Endothelial cell (in vitro differentiated cells): ENCODE measurements at places on chromosomes 16 and 17. TPM values are rescaled to one million over a fixed set of nuclear protein-coding genes. Genes with fewer than 3 reads are reported as not detected.

DNA sequence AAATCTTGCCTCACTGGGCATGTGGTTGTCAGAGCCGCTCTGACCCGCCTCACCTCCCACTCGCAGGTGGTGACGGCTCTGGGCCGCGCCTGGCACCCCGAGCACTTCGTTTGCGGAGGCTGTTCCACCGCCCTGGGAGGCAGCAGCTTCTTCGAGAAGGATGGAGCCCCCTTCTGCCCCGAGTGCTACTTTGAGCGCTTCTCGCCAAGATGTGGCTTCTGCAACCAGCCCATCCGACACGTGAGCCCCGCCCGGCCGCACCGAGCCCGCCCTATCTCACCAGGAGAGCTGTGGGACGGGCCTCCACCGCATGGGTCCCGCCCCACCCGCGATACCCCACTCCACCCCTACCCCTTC is 4.0 kb downstream of the TGFB1I1 start:
- H3K36me3 ChIP-seq: peaks cover 20% of the 10 kb centered on the region
- peak overlapping the region; percentile 82 for H3K4me3 ChIP-seq
- no peak for DNase-seq

GRCh38 chr17:45936610-45937009 is 42.3 kb downstream of the MAPT start:
- H3K4me3 ChIP-seq: no peak overlapping the region
- no peaks in the 10 kb centered on the region for H3K27me3 ChIP-seq
- H3K36me3 ChIP-seq: no peaks in the 10 kb centered on the region
- peaks cover 1% of the 10 kb centered on the region for H3K4me1 ChIP-seq

GRCh38 chr16:89581045-89581695 is 5.6 kb downstream of the CPNE7 start:
- H3K27me3 ChIP-seq: peaks cover 4% of the 10 kb centered on the region
- H3K36me3 ChIP-seq: no peaks in the 10 kb centered on the region
- H3K4me1 ChIP-seq: no peaks in the 10 kb centered on the region
- no peak overlapping the region for H3K27ac ChIP-seq
- H3K4me3 ChIP-seq: no peak overlapping the region

- peak overlapping the region; percentile 87 for H3K4me3 ChIP-seq
- peaks cover 12% of the 10 kb centered on the region for H3K27me3 ChIP-seq
- DNase-seq: no peak
- H3K4me1 ChIP-seq: peaks cover 48% of the 10 kb centered on the region
- peak overlapping the region; percentile 22 for H3K27ac ChIP-seq
Observed at GRCh38 chr17:38746004-38746848, 1.9 kb downstream of the PCGF2 start.

DNA sequence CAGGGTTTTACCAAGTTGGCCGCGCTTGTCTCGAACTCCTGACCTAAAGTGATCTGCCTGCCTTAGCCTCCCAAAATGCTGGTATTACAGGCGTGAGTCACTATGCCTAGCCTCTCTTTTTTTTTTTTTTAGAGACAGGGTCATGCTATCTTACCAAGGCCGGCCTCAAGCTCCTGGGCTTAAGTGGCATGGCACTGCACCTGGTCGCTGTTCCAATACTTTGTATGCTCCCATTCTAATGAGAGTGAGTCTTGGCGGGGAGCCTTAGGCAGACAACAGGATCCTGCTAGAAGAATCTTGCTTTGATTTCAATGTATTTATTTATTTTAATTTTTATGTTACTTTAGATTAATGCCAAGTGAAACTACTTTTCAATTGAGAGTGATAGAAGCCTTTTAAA is 21.9 kb downstream of the TOM1L2 start:
- H3K4me3 ChIP-seq: no peak overlapping the region
- H3K27me3 ChIP-seq: peaks cover 6% of the 10 kb centered on the region
- H3K4me1 ChIP-seq: peaks cover 3% of the 10 kb centered on the region
- no peak for DNase-seq

DNA sequence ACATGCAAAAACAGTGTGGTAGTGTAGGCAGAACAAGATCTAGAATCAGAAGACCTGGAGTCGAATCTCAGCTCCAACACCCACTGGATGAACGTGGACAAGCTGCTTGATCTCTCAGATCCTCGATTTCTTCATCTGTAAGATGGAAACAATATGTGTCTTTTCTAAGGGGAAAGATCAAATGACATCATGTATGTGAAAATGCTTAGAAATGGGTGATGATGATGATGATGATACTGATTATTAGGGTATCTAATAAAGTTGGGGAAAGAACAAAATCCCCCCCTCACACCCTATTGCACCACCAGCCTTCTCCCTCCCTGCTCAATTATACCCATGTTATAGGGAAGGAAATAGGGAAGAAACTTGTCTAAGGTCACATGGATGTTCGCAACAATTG is 10.9 kb downstream of the DYNLL2 start:
- H3K4me1 ChIP-seq: no peaks in the 10 kb centered on the region
- peaks cover 30% of the 10 kb centered on the region for H3K36me3 ChIP-seq
- DNase-seq: no peak
- H3K27me3 ChIP-seq: peaks cover 2% of the 10 kb centered on the region

DNA sequence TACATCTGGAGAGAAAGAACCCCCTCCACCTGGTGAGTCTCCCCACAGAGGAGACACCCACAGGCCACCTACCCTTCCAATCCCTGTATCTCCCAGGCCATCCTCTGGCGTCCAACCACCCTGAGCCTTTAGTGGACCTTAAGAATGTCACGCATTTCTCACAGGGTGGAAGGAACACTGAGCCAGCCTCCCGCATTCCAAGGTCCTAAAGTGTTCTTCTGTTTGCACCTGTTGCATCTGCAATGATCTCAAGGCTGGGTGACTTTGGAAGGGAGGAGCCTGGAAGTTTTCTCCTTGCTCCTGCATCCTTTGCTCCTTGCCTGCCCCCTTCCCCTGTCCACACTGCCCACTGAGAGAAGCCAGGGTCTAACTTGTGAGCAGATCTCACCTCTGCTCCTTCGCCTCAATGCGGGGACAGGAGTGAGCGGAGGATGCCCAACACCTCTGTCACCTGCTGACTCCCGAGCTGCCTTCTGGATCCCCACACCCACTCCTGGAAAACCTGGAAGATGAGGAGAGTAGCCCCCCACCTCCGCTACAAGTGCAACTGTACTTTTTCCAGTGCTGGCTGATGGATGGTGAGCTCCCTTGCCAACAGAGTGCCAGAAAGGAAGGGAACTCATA is 3.7 kb downstream of the CHST5 start:
- H3K27me3 ChIP-seq: peaks cover 3% of the 10 kb centered on the region
- DNase-seq: no peak
- no peaks in the 10 kb centered on the region for H3K4me1 ChIP-seq
- H3K27ac ChIP-seq: no peak overlapping the region

DNA sequence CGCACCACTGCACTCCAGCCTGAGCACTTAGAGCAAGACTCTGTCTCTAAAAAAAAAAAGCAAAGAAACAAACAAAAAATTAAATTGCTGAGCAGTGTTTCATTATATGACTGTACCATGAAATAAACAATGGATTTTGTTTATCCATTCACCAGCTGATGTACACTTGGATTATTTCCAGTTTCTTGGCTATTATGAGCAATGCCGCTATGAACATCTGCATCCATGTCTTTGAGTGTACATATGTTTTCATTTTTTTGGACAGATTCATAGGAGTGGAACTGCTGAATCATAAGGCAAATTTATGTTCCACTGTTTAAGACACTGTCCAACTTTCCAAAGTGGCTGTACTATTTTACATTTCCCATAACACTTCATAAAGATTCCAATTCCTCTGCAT is 8.0 kb downstream of the RNF157 start:
- peaks cover 2% of the 10 kb centered on the region for H3K4me1 ChIP-seq
- H3K36me3 ChIP-seq: no peaks in the 10 kb centered on the region
- no peak overlapping the region for H3K27ac ChIP-seq
- DNase-seq: no peak
- no peak overlapping the region for H3K4me3 ChIP-seq

GRCh38 chr17:14756479-14756878 is 455.6 kb downstream of the HS3ST3B1 start:
- no peak overlapping the region for H3K27ac ChIP-seq
- H3K27me3 ChIP-seq: peaks cover 3% of the 10 kb centered on the region
- DNase-seq: no peak
- H3K4me1 ChIP-seq: no peaks in the 10 kb centered on the region
- no peak overlapping the region for H3K4me3 ChIP-seq

GRCh38 chr16:73404001-73404400 is 356.1 kb upstream of the ZFHX3 start:
- H3K36me3 ChIP-seq: no peaks in the 10 kb centered on the region
- H3K27ac ChIP-seq: no peak overlapping the region
- peaks cover 2% of the 10 kb centered on the region for H3K27me3 ChIP-seq
- no peak for DNase-seq
- H3K4me3 ChIP-seq: no peak overlapping the region

- peaks cover 25% of the 10 kb centered on the region for H3K36me3 ChIP-seq
Observed at GRCh38 chr17:40347319-40348135, 17.0 kb downstream of the GJD3 start.

- no peaks in the 10 kb centered on the region for H3K36me3 ChIP-seq
- no peak overlapping the region for H3K27ac ChIP-seq
- no peak overlapping the region for H3K4me3 ChIP-seq
- H3K27me3 ChIP-seq: peaks cover 15% of the 10 kb centered on the region
- no peak for DNase-seq
Observed at GRCh38 chr16:85651629-85652430, 36.9 kb downstream of the GINS2 start.

- H3K27ac ChIP-seq: no peak overlapping the region
- H3K36me3 ChIP-seq: no peaks in the 10 kb centered on the region
- peaks cover 3% of the 10 kb centered on the region for H3K27me3 ChIP-seq
- no peak overlapping the region for H3K4me3 ChIP-seq
- no peak for DNase-seq
Observed at GRCh38 chr16:8736123-8736668, 61.2 kb downstream of the TMEM186 start.

- DNase-seq: no peak
- H3K27ac ChIP-seq: no peak overlapping the region
- H3K4me1 ChIP-seq: no peaks in the 10 kb centered on the region
- H3K4me3 ChIP-seq: no peak overlapping the region
- peaks cover 6% of the 10 kb centered on the region for H3K27me3 ChIP-seq
Observed at GRCh38 chr17:19590912-19591551, 57.4 kb downstream of the SLC47A1 start.

DNA sequence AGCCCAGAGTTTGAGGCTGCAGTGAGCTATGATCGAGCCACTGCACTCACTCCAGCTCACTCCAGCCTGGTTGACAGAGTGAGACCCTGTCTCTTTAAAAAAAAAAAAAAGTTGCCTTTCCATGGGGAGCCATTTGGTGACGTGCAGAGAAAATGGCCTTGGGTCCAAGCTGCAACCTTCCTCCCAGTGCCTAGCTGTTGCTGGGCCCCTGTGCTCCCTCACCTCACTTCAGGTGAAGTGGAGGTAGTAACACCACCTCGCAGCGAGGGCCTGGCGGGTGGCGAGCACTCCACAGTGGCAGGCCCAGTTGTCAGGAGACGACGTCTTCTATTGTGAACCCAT is 17.4 kb downstream of the SYT17 start:
- no peak overlapping the region for H3K27ac ChIP-seq
- H3K27me3 ChIP-seq: peaks cover 1% of the 10 kb centered on the region
- no peak for DNase-seq

- peak; percentile 76 for DNase-seq
- no peak overlapping the region for H3K27ac ChIP-seq
- H3K36me3 ChIP-seq: no peaks in the 10 kb centered on the region
- no peaks in the 10 kb centered on the region for H3K4me1 ChIP-seq
Observed at GRCh38 chr16:82639666-82640336, 13.0 kb downstream of the CDH13 start.

DNA sequence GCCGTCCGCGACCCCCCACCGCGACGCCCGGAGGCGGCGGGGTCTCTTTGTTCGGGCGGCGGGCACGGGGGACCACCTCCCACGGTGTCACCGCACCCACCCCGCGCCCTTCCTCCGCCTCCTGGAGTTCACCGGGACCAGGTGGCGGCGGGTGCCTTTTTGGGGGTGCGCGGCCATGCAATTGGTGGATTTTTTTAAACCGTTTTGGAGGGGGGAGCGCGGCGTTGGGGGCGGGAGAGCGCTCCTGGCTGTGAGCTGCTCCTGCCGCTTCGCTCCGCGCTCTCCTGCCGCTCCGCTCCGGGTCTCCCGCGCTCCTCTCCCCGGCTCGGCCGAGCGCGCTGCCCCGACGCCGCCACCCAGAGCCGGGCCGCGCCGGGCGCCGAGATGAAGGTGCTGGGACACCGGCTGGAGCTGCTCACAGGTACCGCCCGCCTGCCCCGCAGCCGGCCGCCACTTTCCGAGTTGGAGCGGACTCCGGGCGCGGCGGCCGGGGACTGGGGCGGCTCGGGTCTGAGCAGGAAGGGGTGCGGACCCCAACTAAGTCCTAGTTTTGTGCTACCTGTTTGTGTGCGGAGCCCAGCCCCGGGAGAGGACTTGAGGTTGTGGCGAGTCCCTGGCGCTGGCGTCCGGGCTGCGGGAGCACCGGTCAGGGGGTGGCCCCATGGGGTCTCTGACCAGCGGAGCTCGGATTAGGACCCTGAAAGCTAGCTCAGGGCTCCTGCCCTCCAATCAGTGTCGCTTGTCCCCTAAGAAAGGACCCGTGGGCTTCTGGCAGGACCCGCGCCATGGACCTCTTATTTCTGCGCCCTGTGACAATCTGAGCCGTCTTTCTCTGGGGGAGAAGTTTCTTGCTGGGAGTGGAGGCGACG is 35.7 kb upstream of the NDRG4 start:
- H3K4me3 ChIP-seq: peak overlapping the region; percentile 86
- peaks cover 13% of the 10 kb centered on the region for H3K27me3 ChIP-seq

- H3K27ac ChIP-seq: peak overlapping the region; percentile 97
- H3K4me1 ChIP-seq: peaks cover 29% of the 10 kb centered on the region
- peak overlapping the region; percentile 25 for H3K4me3 ChIP-seq
- H3K27me3 ChIP-seq: peaks cover 1% of the 10 kb centered on the region
- DNase-seq: peak; percentile 46
Observed at GRCh38 chr17:41957031-41957868, 9.3 kb upstream of the CNP start.

- H3K4me3 ChIP-seq: peak overlapping the region; percentile 72
- H3K4me1 ChIP-seq: no peaks in the 10 kb centered on the region
- no peak for DNase-seq
- no peaks in the 10 kb centered on the region for H3K36me3 ChIP-seq
Observed at GRCh38 chr17:58369214-58370031, 17.4 kb upstream of the SUPT4H1 start.

Gene PTX4
- total RNA-seq: 0.21 TPM

Gene FKBP10
- total RNA-seq: 167 TPM

Gene KRTAP9-8
- total RNA-seq: not detected

Gene CDH5
- 1,308 TPM for total RNA-seq

Gene SPN
- total RNA-seq: 1.5 TPM

Gene TBC1D3G
- total RNA-seq: not detected

Gene THOC6
- total RNA-seq: 22.9 TPM

Gene NOD2
- 0.51 TPM for total RNA-seq

Gene SEPTIN1
- 1.6 TPM for total RNA-seq

Gene NPIPB2
- 4.4 TPM for total RNA-seq

Gene CCDC200
- not detected for total RNA-seq

Gene KRT24
- total RNA-seq: not detected

Gene CCL17
- not detected for total RNA-seq
